Activated CD4-positive, alpha-beta T cell treated with anti-CD3 and anti-CD28 coated beads, Interleukin-2, amount 50 U/mL, for 16 hours (primary cell): ENCODE measurements at places on chromosomes 16 and 17.
A peak's percentile ranks its signal among the peaks of the same experiment; 100 is the strongest.

- DNase-seq = no peak
These were observed 34.0 kb downstream of the CPNE2 start for GRCh38 chr16:57126411-57126810.

GRCh38 chr17:51741458-51741857 is 417.1 kb downstream of the CA10 start:
- no peak for DNase-seq

GRCh38 chr17:58046239-58047094 is 36.8 kb upstream of the DYNLL2 start:
- DNase-seq = no peak

GRCh38 chr17:70310221-70310672 is 140.9 kb downstream of the KCNJ2 start:
- no peak for DNase-seq

GRCh38 chr17:17088541-17089525 is 46.6 kb downstream of the MPRIP start:
- DNase-seq = peak; percentile 23

DNA sequence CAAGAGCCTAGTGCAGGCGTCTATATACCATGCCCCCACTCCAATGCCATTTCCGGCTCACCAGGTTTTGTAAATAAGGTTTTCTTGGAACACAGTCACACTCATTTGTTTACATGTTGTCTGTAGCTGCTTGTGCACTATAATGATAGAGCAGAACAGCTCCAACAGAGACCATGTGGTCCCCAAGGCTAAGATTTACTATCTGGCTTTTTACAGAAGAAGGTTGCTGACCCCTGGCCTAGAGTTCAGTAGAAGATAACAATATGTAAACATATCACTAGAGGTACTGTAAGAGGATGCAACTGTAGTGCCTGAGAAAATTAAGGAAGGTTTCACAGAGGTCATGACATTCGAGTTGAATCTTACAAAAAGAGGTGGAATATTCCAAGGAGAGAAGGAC is 66.3 kb downstream of the CACNG1 start:
- no peak for DNase-seq

- peak; percentile 53 for DNase-seq
These were observed 2.2 kb upstream of the ATP6V0A1 start for GRCh38 chr17:42456223-42457106.

DNA sequence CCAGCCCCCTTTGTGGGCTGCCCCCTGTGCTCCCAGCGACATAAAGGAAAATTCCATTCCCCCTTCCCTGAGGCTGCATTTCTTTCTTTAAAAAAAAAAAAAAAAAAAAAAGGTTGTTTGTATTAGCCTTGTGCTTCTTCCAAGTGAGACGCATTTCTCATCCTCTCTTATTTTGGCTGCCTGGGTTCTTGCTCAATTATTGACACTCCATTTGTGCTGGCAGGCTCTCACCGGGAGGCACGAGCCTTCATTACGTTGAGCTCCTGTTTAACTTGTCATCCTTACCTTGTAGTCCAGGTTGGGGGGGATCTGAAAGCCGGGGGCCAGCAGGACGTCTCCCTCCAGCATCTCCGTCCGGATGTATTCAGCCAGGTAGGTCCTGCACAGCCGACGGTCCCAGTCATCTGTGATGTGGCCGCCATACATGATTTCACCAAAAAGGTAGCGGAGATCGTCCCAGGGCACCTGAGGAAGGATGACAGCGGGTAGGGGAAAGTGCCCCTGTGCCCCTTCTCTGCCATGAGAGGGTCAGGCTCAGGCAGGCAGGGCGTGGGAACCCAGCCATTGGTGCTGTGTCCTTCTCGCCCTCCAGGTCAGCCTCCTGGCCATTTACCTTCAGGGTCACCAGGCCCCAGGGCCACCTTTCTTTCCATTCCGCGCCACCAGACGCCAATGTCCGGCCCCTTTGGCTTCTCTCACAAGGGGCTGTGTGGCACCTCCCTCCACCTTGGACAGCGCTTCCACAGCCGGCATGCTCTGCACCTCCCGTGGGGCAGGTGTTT is 50.6 kb downstream of the PGS1 start:
- no peak for DNase-seq

GRCh38 chr16:50611332-50611934 is 63.2 kb downstream of the NKD1 start:
- no peak for DNase-seq

DNA sequence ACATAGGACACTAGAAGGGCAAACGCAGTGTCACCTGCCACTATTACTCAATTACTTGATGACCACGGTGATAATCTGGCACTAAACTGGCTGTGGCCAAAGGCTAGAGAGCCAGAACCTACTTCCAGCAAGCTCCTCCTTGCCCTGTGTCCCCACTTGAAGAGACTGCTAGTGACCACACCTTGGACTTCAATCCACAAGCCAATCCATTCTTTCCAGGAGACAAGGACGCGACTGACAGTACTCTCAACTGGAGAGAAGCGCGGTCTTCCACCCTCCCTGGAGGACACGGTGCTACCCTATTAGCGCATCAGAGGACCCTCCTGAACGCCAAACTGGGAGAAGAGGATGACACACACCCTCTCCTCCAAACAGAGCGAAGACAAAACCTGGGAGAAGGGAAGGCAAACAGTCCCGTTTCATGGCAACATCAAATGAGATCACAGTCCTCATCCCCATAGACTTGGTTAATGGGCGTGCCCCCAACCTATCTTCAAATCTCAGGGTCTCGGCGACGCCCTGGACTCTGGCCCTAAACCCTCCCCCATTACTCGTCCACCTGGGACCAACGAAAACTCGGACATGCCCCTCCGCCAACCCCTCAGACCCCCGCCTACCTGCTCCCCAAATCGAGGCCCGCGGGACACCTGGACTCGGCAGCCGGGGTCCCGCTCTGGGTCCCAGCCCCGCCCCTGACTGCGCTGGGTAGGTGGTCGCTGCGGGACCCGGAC is 508 bp downstream of the FLCN start:
- no peak for DNase-seq

DNA sequence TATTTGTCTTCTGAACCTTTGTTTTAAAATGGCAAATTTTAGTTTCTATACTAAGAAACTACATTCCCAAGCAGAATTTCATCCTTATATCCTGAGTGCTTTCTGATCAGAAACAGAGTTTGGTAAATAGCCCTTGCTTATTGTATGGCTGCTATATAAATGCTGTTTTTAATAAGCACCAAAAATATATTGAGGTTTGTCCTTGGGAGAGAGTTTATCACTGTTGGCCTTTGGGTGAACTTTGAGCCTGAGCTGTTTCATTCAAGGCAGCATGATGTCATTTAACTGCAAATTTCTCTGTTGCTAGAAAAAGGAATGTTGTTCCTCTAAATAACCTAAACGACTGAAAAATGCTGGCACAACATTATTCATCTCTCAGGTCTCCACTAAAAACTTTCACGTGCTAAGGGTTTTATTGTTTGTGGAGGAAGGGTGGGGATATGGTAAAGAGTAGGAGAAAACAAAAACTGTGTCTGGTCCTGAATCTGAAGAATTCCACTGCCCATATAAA is 334.3 kb upstream of the TBX2 start:
- DNase-seq = no peak

DNA sequence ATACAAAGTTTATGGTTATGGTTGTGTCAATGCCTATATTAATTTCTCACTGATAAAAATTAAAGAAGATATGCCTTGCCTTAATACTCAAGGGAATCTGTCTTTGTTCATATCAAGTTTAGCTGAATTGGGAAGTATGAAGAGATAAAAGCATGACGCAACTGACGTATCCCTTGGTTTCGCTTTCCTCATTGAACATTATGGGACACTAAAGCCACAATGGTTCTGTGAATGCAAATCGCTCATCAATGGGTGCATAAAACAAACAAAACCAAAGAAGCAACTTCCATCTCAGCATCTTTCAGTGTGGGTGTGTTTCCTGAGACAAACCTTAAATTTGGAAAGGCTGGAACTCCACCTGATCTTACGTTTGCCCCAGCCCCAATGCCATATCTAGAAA is 108.2 kb downstream of the NPIPB5 start:
- no peak for DNase-seq

DNA sequence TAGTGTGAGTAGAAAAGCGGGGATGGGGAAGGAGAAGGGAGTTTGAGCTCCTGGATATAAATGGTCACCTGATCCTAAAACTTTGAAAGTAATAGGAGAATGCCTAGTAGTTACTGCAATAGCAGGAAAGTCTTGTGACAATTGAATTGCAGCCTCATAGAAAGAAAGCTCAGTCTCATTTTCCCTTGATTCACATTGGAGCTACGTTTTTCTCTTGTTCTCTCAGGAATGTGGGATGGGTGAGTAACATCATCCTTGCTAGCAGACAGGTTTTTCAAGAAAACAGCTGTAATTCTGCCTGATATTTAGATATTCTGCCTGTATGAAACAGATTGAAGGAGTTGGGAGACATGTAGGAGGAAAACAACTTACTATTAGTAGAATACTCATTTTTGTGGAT is 25.3 kb downstream of the SF3B3 start:
- DNase-seq = no peak

GRCh38 chr16:65117811-65118448 is 3.9 kb downstream of the CDH11 start:
- peak; percentile 60 for DNase-seq

DNA sequence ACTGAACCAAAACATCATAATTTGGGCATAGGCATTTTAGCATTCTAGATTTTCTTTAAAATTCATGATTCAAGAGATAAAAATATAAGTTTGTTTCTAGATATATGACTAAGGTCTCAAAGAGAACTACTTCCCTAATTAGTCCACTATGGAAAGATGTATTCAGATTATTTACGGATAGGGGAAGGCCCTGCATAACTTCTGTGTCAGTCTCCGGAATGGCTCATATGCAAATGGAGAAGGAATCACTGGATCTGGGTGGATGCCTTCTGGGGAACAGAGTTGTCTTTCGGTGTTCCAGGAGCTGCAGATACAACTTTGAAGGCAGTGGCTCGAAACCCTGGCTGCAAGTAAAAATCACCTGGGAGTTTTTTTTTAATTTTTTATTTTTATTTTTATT is 17.1 kb upstream of the WFIKKN2 start:
- DNase-seq = no peak

DNA sequence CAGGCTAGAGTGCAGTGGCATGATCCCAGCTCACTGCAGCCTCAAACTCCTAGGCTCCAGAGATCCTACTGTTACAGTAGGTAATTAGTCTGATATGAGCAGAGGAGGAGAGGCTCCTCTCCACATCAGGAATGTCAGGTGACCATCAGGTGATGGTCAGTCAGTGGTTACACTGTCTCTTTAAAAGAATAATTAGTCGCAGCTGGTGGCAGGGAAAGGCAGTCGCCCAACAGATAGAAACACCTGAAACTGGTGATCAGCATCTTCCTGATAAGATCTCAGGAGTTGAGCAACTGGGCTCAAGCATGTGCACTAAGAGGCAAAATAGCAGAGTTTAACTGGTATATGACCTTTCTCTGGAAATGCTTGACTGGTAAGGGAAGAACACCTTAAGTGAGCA is 21.5 kb upstream of the ABCA5 start:
- no peak for DNase-seq

GRCh38 chr17:4598776-4599504 is 14.6 kb downstream of the SMTNL2 start:
- DNase-seq = no peak

- DNase-seq = no peak
These were observed 264.7 kb downstream of the PARN start for GRCh38 chr16:14365200-14365851.

DNA sequence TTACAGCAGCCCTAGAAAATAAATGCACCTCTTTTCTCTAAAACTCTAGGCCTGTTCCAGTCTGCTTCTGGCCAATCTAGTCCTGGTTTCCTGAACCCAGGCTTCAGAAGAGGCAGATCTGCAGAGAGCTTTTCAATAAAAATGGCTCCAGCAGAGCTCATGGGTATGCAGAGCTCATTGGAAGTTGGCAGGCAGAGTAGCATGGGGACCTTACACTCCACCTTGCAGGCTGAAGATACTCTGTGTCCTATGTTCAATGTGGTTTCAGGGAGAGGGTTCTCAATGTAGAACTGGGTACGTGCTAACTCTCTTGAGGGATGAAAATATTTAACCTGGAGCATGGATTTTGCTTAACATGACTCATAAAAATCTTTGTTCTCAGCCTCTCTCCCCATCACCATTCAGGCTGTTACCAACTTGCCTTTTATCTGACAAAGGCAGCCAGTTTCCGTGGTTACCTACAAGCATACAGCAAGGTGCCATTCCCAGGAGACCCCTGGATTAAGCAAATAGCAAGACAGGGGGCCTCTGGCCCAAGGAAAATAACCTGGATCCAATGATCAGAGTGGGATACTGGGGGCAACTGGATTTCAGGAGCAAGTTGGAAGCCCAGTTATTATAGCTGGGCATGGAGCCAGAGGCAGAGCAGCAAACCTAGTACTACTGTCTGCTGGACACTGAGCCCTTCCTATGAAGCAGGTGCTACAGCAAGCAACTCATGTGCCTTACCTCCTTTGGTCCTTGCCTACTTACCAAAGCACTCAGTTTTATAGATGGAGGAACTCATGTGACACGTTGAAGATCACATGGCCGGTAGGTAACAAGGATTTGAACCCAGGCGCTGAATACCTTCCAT is 98.2 kb upstream of the DHX40 start:
- no peak for DNase-seq

DNA sequence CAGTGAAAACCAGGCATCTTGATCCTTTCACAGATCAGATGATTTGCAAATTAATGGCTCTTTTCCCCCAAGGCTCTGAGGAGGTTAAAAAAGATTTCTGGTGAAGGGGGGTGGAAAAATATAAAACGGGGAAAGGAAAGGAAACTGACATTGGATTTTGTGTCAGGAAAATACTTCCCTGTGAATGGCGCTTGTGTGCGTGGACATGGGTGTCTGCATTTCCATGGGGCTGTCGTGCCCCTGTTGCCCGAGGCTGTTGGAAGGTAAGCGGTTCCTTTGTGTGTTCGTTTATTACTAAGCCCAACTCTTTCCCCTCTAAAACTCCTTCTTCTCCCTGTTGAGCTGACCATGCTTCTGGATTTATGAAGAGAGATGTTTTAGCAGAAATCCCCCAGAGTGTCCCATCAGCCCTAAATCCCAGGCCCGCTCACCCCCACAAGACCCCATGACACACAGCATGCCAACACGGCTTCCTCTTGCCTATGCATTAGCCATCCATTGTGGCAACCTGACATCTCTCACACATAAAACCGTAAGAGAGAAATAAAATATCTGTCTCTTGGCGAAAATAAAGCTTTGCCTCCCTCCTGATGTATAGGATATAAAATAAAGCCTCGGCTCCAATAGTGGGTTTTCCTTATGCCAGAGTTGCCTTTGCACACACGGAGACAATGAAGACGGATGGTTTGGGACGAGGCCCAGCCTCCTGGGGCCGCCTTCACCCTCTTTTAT is 7.3 kb upstream of the LHX1 start:
- DNase-seq = no peak

GRCh38 chr16:9258423-9259051 is 167.1 kb downstream of the HAPSTR1 start:
- DNase-seq = peak; percentile 50
